ENCODE measurements at places on chromosomes 2 and 18.

GRCh38 chr2:217366966-217367365 lies 507.1 kb upstream of the TNP1 start:
- DNase-seq = no peak

- no peak for DNase-seq
Measured at GRCh38 chr2:168642873-168643272, 159.6 kb upstream of the NOSTRIN start.

DNA sequence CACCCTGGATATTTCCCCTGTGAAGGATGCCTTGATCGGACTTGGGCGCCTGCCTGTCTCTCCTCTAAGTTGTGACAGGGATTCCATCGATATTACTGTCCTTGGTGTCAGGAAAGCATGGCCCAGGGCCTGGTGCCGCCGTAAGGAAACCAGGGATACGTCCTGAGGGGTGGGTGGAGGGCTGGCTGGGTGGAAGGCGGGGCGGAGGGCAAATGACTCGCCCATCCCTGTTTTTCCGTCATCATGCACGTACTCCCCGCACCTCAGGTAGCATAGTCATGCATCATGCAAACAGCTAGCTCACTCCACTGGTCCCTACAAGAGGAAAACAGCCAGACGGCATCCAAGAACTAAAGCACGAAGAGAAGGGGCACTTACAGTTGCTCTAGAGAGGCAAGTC lies 57.1 kb downstream of the PXDN start:
- no peak for DNase-seq

- no peak for DNase-seq
Measured at GRCh38 chr2:226477221-226478108, 322.2 kb downstream of the IRS1 start.

DNA sequence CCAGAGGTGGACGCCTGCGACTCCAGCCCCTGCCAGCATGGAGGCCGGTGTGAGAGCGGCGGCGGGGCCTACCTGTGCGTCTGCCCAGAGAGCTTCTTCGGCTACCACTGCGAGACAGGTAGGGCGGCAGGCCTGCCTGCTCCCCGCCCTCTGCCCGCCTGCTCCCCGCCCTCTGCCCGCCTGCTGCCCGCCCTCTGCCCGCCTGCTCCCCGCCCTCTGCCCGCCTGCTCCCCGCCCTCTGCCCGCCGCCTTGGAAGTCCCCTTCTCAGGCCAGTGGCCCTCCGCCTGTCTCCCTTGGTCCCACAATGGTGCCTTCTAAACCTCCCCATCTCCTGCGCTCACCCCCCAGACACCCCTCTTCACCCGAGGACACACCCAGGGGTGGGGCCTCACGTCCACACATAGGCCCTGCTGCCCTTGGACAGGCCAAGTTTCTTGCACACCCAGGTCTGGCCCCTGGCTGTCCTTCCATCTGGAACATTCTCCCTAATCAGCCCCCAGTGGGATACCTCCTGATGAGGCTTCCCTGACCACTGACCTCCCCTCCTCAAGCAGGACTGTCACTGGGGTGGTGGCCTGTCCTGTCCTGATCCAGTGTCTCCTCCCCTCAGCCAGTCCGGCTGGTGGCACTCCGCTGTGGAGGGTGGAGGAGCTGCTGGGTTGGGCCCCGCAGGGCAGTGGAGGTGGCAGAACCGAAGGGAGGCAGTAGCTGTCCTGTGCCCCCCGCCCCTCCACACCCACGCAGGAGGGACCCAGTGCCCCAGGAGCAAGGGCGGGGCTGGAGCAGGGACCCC lies 37.9 kb downstream of the MTERF4 start:
- DNase-seq = no peak

GRCh38 chr2:234836271-234836670 lies 115.5 kb upstream of the SH3BP4 start:
- DNase-seq = no peak

- no peak for DNase-seq
Measured at GRCh38 chr2:46188041-46188716, 109.0 kb upstream of the EPAS1 start.

DNA sequence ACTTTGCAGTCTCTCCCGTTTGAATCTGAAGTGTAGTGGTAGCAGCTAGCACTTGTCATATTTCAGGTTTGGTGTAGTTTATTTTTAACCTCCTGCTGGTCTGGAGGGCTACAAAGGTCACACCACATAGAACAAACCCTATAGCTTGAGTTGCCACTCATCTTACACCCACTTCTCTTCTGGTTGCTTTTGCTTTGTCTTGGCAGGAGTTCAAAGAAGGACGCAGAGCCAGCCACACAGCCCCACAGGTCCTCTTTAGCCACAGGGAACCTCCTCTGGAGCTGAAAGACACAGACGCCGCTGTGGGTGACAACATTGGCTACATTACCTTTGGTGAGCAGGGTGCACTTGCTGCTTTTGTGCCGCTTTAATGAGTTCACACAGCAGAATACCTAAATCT lies 15.6 kb upstream of the GPBAR1 start:
- no peak for DNase-seq

DNA sequence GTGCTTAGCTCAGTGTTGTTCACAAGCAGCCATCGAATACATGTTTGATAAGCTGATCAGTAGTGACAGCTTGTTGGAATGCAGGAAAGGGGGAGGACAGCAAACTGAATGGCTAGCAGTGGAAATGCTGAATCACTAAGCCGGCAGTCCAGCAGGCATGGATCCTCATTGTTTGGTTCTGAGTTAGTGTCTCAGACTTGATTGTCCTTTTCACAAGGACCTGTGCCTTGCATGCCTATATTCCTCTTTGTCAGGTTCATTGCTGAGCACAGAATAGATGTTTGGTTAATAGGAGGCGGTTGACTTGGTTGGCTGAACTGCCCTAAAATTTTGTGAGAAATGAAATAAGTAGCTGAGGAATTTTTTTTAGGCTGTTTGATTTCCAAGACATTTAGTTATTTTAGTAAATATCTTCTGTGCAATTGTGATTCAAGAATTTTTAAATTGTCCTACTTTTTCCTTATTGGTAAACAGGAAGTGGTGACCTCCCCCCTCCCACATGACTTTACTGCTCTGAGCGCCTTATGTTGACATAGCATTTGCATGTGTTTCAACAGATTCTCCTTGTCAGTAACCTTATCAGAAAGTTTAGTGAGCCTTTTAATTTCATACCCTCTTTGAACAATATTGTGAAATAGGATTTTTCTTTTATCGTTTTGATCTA lies 21.4 kb upstream of the STON1 start:
- DNase-seq = no peak

Measured in activated T-cell treated with anti-CD3 and anti-CD28 coated beads for 4 hours (primary cell).